ENCODE measurements at places on chromosomes 6 and 20.
A peak's percentile ranks its signal among the peaks of the same experiment; 100 is the strongest.

DNA sequence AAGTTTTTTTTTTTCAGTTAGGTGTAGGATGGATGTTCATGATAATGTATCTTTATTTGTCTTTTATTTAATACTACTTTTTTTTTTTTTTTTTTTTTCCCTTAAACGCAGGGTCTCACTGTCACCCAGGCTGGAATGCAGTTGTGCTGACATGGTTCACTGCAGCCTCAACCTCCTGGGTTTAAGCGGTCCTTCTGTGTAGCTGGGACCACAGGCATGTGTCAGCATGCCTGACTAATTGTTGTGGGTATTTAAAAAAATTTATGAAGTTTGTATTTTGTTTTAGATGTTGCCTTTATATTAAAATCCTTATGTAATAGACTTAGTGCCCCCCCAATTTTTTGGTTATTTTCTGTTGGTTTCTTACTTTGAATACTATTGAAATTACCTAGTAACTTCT is 42.6 kb downstream of the NCOA3 start:
- no peak for DNase-seq

GRCh38 chr6:165721356-165721755 is 58.3 kb upstream of the PDE10A start:
- DNase-seq, result no peak

- DNase-seq, result no peak
Measured at GRCh38 chr20:24468401-24469115, 871 bp upstream of the SYNDIG1 start.

GRCh38 chr6:168152306-168152963 is 73.4 kb upstream of the FRMD1 start:
- DNase-seq, result no peak

DNA sequence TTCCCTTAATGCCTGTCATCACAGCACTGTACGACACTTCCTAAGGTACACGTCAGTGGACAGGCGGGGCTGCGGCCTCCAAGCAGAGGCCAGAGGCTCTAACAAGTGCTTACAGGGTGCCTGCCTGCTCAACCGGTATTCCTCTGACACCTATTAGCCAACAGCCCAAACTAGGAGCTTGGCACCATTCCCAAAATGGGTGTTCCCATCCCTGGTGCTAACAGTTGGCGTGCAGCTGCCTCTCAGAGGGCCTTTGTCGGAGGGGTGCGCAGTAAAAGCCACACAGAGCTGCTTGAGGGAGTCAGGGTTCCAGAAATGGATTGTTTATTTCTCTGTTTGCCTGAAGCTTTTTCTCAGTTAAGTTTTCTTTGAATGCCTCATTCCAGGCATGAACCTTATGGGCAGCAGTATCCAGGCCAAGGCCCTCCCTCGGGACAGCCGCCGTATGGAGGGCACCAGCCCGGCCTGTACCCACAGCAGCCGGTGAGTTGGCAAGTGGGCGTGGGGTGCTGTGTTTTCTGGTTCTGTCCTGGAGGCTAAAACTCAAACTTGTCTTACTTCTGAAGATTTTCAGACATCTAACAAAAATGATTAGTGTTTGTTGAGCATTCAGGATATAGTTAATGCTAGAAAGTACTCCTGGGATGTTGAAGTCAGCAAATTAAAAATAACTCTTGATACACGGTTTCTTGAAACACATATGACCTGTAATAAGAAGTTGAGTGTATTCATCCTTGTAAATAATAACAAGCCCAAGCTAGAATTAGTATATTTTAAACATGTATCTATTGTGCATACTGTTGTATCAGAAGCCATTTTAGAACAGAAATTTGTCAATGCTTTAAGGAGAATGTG is 124.7 kb downstream of the TMEM242 start:
- DNase-seq, result peak; percentile 88

DNA sequence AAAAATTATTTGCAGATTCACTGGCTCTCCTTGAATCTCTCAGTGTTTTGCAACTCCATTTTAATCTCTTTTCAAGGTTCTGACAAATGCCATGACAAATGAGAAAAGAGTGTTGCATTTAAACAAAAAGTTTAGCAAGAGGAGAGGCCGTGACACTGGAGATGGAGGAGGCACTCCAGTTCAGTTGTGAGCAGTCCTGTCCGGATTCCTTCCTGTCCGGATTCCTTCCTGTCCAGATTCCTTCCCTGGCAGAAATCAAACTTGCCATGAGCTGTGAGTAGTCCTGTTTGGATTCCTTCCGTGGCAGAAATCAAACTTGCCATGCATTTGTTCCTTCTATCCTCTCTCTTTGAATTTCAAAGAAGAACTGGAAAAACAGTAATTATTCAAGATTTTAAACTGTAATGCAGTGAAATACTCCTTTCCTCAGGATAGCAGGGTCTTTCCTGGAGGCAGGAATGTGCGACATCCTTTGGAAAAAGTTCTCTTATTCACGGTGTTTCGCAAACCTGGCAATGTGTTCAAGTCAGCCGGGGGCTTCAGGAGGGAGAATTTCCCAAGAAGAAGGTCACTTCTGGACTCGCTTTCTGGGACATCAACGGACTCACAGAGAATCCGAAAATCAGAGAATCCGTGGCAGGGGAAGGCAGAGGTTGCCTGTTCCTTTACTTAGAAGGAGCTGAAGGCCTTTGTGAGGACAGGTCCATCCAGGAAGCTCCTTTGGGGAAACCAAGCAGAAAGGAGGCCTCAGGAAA is 48.7 kb upstream of the DACT2 start:
- DNase-seq, result no peak

- no peak for DNase-seq
Measured at GRCh38 chr20:24771542-24772061, 177.5 kb upstream of the CST7 start.

- DNase-seq, result no peak
Measured at GRCh38 chr20:18721551-18722115, 92.0 kb upstream of the SCP2D1 start.

GRCh38 chr6:158060455-158061360 is 79.0 kb downstream of the SYNJ2 start:
- peak; percentile 87 for DNase-seq

GRCh38 chr20:31590717-31591225 is 14.3 kb upstream of the ID1 start:
- DNase-seq, result no peak

DNA sequence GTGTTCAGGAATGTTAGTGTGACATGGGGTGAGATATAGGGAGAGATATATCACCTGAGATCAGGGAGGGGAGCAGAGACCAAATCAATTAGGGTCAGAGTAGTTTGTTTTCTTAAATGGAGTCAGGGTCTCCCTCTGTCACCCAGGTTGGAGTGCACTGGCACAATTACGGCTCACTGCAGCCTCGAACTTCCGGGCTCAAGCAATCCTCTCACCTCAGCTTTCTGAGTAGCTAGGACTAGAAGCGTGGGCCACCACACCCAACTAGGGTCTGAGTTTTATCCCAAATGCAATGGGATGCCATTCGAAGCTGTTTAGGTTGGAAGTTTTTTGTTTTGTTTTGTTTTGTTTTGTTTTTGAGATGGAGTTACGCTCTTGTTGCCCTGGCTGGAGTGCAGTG is 3.1 kb upstream of the NCOA3 start:
- no peak for DNase-seq

GRCh38 chr6:139659711-139660110 is 285.3 kb upstream of the CITED2 start:
- DNase-seq, result no peak

GRCh38 chr6:137259349-137259748 is 40.2 kb upstream of the IFNGR1 start:
- no peak for DNase-seq
